ENCODE measurements at places on chromosomes 4 and X. TPM values are rescaled to one million over a fixed set of nuclear protein-coding genes. Genes with fewer than 3 reads are reported as not detected.

- no peaks in the 10 kb centered on the region for H3K27me3 ChIP-seq
- no peak for DNase-seq
- no peaks in the 10 kb centered on the region for H3K36me3 ChIP-seq
- H3K27ac ChIP-seq: no peak overlapping the region
- H3K4me3 ChIP-seq: no peak overlapping the region
Observed at GRCh38 chr4:145827885-145828284, 110.7 kb downstream of the ZNF827 start.

The KIAA1210 gene
- total RNA-seq: not detected

The ARAP2 gene
- total RNA-seq: 1.6 TPM

DNA sequence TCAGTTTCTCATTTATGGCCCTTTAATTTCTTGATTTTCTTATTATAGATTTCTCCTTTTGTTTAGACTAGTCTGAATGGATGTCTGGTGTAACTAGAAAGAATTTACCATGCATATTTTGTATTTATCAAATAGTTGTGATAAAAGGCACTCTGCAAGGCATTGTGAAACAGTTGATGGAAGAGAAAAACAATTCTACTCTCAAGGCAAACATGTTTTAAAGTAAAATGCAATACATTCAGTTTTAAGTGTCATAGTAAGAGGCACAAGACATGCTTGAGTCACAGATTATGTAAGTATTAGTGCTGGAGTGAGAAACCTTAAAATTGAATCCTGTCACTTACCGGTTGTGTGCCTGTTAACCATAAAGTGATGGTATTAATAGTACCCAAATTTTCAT lies 283.3 kb upstream of the DKK2 start:
- no peak for DNase-seq
- no peak overlapping the region for H3K27ac ChIP-seq
- H3K4me1 ChIP-seq: no peaks in the 10 kb centered on the region
- no peaks in the 10 kb centered on the region for H3K27me3 ChIP-seq
- H3K36me3 ChIP-seq: no peaks in the 10 kb centered on the region
